ENCODE measurements at places on chromosomes 11 and 22.

DNA sequence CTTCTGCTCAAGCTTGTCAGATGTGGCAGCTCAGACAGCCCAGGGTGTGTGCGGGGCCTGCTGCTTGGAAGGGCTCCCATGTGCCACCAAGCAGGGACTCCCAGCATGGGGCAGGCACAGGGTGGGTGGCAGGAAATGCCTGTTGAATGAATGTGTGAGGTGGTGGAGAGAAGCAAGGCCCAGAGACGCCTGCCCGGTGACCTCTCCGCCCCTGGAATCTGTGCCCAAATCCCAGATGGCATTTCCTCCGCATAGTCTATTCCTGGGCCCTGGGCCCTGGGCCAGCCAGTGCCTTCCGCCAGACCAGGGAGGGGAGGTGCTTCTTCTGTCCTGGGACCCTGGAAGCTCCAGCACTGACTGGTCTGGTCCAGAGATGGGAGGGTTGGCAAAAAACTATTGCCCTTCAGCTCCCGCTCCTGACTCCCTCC, 3.7 kb downstream of the CST6 start:
- DNase-seq, result no peak

DNA sequence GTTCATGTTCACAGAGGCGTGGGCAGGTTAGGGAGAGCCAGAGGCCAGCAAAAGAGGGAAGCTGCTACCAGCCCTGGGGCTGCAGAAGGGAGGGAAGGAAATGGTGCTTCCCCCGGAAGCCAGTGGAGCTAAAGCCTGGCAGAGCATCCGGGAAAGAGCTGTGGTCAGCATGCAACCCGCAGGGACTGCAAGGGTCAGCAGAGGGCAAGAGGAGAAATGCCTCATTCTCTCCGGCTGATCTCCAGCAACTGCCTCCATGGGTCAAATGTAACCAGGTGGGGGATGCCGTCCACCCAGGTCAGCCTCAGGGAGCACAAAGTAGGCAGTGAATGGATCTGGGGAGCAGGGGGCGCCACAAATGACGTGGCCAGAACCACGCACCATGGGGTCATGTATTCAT, 36.9 kb upstream of the PRR5 start:
- no peak for DNase-seq

DNA sequence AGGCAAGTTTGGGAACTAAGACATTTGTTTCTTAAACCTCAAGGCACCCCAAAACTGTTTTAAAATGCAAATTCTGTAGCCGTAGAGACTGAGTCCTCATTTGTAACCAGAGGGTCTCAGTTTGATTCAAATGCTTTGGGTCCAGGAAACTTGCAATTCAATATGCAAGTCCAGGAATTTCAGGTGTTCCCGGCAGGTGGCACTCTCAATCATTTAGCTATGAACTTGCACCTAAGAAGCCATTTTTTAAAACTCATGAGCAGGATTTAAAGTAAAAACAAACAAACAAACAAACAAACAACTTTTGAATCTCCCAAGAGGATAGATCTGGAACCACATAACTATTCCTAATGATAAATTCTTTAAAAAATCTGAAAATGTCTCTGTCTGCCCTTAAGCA, 8.7 kb upstream of the ABTB2 start:
- peak; percentile 78 for DNase-seq

DNA sequence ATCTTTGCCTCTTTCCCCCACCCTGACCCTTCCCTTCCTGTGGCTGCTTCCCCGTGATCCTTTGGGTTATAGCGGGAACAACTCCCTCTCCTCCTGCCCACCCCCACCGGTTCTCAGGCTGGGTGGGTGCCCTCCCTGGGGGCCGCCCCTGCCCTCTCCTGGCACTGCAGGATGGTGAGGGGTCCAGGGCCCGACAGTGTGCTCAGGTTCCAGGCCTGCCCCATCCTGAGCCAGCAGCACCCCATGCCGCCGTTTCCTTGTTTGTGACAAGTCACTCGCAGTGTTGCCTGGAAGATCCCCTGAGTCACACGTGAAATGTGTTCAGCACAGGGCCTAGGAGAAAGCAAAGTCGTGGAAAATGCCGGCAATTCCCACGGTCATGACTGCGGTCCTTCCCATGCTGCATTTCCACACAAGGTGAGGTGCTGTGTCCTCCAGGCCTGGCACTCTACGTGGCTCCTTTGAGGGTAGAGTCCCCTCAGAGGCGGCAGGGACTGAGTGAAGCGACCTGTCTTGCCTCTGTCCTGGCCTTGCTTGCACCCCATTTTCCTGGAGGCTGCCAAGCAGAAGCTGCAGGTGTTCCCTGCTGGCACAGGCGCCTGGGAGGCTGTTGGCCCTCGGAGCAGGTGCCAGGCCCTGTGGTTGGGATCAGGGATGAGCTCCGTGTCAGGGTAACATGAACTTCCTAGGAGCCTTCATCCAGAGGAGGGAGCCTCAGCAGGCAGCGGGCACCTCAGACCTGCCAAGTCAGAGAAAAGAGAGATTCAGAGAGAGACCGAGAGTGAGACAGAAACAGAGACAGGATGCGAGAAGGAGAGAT, 80.5 kb upstream of the LINC01488 start:
- no peak for DNase-seq

DNA sequence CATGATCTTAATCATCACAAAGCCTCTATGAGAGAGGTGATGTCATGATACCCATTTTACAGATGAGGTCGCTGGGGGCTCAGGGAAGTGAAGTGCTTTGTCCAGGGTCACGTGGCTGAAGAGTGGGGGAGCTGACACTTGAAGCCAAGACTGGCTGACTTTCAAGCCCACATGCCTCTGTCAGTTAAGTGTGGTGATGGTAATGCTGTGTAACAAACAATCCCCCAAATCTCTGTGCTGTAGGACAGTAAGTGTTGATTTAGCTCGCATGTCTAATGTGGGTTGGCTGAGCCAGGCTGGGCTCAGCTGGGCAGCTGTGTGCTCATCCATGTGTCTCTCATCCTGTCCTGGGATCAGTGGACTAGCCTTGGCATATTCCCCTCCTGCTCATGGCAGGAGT, 87.1 kb upstream of the GRK3 start:
- no peak for DNase-seq

DNA sequence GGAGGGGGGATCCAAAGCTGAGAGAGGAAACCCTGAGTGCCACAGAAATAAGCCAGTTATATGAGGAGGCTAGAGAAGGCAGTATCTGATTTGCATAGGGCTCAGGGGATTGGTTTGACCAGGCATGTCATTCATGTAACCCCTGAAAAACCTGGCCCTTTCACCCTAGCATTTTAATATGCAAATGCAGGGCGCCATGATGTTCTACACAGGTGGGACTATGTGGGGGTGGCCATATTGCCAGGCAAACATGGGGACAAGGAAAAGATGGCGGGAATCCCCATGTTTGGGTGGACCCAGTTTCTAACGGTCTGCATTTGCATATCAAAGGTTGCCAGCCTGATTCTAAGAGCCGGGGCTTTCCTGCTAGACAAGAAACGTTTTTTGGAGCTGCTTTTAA, 27.2 kb downstream of the CSF2RB start:
- no peak for DNase-seq

DNA sequence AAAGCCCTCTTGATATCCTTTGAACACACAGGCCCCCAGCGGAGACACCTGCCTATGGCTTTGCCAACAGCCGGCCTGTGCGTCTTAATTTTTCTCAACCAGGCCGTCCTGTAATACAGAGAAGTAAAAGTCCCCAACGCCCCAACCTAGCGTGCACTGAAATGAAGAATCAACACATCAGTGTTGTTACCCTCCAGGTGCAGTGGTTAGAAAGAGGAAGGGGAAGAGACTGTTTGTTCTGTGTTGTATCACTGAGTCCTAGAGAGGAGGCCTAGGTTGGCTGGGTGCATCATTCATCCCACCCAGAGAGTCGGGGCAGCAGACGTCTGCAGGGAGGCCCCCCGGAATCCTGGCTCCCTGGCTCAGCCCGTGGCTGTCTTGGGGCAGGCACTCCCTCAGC, 25.7 kb downstream of the SGSM1 start:
- no peak for DNase-seq

- no peak for DNase-seq
Observed at GRCh38 chr11:42034826-42035225, 575.4 kb upstream of the LRRC4C start.

DNA sequence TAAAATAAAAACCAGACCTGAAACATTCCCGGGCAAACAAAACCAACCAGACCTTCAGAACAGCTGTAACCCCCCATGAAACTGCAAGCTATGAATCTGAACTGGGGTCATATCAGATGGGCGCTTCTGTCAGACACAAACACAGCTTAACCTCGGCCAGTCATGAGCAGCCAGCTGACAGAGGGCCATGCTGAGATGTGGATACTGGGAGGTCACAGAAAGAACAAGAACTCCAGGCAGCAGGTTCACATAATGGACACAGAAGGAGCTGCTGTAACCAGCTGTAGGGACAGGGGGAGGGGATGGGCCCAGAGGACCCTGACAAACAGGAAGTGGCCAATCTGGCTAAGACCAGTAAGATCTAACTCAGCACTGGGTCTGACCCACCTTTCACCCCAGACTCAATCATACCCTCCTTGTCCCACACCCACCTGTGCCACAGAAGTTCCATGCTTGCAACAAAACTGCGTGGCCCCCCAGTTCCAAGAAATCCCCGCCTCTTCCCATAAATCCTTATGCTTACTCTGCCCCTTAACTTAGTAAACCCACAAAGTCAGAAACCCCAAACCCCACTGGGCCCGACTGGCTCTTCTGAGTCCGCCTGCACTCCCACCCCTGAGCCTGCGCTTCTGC, 4.0 kb downstream of the APOL4 start:
- DNase-seq, result no peak

DNA sequence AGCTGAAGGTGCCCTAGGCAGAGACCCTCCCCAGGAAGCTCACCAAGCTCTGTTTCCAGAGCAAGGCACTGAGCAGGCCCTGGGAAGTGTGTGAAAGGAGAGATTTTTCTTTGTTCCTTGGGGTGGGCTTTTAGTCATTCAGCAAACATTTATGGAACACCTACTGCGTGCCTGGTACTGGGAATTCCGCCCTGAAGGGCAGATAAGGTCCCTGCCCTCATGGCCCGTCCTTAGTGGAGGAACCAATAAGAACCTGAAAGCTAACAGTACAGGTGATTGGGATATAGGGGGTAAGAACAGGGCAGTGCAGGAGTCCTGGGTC, 3.9 kb downstream of the TMEM134 start:
- DNase-seq, result peak; percentile 27

GRCh38 chr11:129846508-129847335, 31.1 kb downstream of the TMEM45B start:
- DNase-seq, result peak; percentile 94

DNA sequence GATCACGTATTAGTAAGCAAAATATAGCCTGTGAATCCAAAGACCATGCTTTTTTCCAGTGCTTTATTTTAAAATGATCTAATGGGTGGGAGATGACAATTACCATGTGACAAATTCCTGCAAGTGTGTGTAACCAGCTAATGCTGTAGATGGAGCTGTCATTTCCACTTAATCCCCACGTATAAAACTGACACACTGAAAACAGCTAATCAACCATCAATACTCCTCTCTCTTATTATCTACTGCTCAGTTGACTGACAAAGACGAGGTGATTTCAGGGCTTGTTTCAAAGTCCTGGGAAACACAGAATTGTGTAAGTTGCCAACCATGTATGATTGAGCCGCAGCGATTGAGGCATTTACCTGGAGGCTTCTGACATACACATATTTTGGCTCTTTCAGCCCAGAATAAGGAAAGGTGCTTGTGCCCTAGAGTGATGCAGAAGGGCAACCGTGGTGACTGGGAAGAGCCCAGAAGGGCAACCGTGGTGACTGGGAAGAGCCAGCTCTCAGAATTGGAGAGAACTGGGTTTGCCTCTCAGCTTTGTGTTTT, 9.7 kb downstream of the SLN start:
- DNase-seq, result no peak
